ENCODE measurements at places on chromosomes 5 and 9.

DNA sequence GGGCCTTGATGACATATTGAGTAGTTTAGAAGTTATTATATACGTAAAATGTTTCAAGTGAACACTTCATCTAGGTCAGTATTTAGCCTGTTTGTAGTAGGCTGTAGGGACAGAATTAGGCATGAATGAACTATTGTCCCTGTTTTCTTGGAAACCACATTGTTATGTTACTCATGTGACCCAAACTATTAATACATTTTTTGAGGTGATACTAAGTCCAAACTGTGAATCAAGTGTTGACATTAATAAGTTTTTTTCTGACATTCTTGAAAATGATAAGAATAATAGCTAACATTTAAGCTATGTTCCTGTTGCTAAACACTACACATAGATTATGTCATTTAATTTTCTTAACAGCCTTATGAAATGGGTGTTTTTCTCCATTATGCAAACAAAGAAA is 1642.7 kb upstream of the WWC1 start:
- no peak for DNase-seq

DNA sequence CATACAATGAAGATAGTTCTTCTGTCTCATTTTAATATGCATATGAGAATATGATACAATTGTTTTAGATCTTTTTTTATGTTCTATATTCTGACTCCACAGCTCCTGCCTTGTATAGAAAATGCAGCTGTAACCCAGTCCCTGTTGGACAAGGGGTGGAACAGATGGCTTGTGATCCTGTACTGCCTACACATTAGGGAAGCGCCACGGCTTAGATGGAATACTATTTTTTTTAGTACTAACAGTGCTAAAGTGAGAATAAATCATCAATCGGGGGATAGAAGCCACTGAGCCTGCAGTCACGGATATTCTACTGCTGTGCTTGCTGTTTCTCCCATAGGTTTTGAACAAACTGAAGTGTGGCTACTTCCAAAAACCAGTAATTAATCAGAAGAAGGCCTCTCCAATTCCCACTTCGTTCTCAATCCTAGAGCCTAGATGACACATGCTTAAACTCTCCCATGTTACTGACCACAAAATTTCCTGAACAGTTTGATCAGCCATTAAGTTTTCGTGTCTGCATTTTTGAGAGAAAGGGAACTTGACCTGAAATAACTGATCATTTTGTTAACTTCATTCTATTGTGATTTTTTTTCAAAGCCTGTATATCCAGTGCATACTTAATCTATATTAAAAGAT is 150.3 kb downstream of the CDH18 start:
- no peak for DNase-seq

DNA sequence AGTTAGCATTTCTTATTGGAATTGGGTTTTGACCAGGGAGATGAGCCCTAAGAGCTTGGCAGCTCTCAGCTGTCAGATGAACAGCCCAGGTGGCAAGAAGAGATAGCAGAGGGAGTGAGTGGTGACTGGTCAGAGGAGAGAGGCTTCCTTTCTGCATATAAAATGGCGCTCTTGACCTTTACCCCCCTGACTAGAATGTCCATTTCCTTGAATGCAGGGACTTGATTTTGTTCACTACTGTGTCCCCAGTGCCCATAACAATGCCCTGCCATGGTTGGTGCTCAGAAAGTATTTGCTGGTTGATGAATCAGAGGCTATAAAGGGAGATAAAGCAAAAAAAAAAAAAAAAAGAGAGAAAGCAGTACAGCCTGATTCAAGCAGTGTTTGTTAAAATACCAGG is 7.2 kb downstream of the CHMP5 start:
- DNase-seq: no peak

- DNase-seq: peak; percentile 12
These were observed 55.4 kb upstream of the RNF130 start for GRCh38 chr5:180126716-180127681.

- DNase-seq: no peak
These were observed 369.2 kb downstream of the SEMA5A start for GRCh38 chr5:9176641-9177040.

DNA sequence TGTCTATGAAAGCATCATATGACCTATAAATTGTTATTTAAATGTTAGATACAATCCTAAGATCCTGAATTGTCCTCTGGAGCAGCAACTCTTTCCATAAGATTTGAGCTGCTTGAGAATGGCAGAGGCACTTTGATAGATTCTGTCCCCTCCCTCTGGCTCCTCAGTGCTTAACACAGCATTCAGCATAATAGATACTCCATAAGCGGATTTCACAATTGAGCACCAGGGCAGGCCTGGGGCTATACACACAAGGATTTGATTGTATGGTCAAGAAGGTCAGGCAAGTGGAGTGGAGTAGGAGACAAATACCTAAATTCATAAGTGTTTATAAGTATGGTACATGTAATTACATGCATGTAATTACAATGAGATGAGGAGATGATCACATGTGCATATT is 96.3 kb downstream of the FOXD1 start:
- DNase-seq: no peak

GRCh38 chr9:99167119-99167518 is 54.6 kb downstream of the ALG2 start:
- DNase-seq: no peak

GRCh38 chr9:133067813-133068212 is 6.0 kb downstream of the CEL start:
- no peak for DNase-seq

GRCh38 chr5:97094579-97095317 is 47.7 kb downstream of the LIX1 start:
- DNase-seq: peak; percentile 16

DNA sequence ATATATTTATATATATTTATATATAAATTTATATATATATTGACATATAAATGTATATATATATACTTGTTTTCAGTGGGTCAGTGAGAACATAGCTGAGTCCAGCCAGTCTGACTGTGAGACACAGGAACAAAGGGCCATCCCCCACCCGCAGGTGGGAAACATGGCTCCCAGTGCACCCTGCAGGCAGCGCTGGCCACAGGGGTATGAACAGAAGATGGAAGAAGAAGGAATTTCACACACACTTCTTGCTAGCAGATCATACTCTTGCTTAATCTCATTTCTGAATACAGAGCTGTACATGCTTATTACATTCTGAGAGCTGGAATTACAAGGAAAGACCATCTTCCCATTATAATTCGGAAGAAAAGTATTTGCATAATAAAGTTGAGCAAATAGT is 595.4 kb downstream of the IRX1 start:
- no peak for DNase-seq

GRCh38 chr9:98808411-98808815 is 943 bp downstream of the GALNT12 start:
- DNase-seq: no peak

GRCh38 chr5:154793599-154794524 is 38.7 kb downstream of the LARP1 start:
- DNase-seq: no peak

- no peak for DNase-seq
These were observed 461.3 kb downstream of the SPOCK1 start for GRCh38 chr5:137037848-137038247.

- DNase-seq: no peak
These were observed 95.0 kb downstream of the NPR3 start for GRCh38 chr5:32805971-32806638.

- DNase-seq: no peak
These were observed 438 bp upstream of the LAMC3 start for GRCh38 chr9:131008563-131008908.

- DNase-seq: no peak
These were observed 71.8 kb downstream of the CAST start for GRCh38 chr5:96733771-96734500.

DNA sequence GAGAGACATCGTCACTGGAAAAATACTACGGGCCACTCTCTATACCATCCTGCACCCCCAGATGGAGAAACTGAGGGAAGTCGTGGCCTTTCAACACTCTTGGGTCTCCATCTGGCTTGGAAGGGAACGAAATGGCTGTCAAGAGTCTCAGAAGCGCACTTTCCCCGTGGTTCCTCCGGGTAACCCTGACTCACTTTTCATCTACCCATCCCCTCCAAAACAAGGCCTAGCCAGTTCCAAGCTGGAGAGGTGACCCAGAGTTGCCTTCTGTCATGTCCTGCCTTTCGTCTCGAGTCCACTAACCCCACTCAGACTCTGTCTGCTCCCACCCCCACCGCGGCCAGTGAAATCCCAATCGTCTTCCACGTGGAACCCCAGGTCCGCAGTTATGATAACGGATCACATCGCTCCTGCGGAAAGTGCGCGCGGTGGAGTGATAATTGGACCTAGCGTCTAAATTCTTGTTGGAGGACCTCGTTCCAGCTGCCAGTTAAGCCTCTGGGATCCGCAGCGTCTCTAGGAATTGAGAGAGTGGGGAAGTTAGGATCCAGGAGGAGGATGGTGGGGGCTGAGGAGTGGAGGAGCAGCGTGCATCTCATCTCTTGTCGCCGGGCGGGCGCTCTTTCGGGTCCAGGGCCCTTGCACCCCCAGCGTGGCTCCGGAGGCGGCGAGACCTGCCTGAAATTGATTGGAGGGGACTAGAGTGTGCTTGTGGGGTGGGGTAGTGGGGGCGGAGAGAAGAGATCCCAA is 4.6 kb downstream of the CDKN2A start:
- DNase-seq: no peak

GRCh38 chr5:112974901-112975300 is 1.7 kb upstream of the DCP2 start:
- no peak for DNase-seq

DNA sequence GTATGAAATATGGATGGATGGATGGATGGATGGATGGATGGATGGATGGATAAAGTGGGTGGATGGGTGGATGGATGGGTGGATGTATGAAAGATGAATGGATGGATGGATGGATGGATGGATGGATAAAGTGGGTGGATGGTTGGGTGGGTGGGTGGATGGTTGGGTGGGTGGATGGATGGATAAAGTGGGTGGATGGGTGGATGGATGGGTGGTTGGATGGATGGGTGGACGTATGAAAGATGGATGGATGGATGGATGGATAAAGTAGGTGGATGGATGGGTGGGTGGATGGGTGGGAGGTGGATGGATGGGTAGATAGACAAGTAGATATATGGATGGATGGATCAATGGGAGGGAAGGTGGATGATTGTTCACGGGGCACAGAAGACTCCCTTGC is 19.0 kb downstream of the UNC5A start:
- no peak for DNase-seq

DNA sequence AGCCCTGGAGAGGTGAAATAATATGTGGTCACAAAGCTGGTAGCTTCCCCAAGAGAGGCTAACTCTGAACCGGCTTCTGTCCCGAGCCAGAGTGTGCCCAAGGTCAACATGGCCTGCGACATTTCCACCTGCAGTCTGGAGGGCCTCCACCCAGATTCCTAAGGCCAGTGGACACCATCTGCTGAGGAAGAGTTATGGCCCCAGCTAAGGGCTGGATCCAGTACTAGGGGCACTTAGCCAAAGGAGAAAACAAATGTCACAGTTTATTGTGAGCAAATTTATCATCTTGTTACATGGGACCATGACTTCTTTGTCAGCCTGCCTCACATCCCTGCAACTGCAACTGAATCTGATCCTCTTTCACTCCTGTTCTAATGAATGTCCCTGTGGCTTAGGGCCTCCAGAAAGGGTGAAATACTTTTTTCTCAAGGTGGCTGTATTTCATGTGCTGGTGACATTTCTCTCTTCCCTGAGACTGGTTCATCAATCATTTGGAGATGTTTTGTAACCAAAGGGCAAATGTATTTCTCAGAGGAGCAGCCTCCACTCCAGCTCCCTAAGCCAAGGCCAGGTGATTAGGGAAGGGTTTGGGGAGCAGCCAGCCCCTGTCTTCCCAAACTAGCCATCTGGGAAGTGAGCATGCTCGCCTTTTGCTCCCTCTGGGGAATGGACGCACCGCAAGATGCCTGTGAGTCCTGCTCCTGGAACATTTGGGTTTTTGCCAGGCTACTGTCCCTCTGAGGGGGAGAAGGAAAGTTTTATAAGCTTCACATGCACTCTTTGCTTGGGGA is 148.3 kb downstream of the CMYA5 start:
- DNase-seq: no peak

- DNase-seq: no peak
These were observed 81.7 kb downstream of the HMHB1 start for GRCh38 chr5:143893638-143894037.

GRCh38 chr5:15993919-15994318 is 185.7 kb downstream of the MARCHF11 start:
- no peak for DNase-seq

DNA sequence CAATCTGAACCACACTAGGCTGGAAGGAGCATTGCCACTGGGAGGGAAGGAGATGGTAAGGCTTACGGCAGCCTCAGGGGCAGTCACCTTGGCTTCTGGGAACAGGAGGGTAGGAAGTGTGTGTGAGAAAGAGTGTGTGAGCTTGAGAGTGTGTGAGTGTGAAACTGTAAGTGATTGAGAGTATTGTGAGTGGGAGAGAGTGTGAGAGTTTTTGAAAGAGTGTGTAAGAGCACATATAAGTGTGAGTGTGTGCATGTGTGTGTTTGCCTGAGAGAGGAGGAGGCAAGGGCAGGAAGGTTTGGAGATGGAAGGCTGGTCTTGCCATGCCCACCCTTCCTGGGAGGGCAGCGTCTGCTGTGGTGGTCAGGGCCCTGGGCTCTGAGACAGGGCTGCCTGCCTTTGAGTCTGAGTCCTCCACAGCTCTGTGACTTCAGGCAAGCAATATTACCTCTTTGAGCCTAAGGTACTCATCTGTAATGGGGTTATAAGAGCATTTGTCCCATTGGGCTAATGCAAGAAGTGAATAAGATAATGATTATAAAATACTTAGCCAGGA is 51.9 kb upstream of the BOD1 start:
- DNase-seq: no peak

DNA sequence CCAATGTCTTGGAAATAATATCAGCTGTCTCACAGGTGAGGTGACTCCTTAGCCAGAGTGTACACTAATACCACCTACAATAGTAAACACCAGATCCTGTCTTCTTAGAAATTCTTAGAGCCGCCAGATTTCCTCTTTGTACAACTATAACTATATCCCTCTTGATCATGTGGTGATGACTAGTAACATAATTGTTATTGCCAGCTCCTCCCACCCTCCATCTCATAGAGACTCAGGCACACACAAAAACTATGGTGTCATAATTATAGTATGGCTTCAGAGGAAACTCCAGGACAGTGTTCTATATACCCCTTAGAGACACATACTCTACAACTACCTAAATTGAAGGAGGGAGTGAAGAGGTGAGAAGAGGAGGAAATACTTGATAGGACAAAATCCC is 33.1 kb downstream of the PGGT1B start:
- DNase-seq: no peak

- DNase-seq: no peak
These were observed 50.0 kb upstream of the SH3GL2 start for GRCh38 chr9:17528859-17529258.

DNA sequence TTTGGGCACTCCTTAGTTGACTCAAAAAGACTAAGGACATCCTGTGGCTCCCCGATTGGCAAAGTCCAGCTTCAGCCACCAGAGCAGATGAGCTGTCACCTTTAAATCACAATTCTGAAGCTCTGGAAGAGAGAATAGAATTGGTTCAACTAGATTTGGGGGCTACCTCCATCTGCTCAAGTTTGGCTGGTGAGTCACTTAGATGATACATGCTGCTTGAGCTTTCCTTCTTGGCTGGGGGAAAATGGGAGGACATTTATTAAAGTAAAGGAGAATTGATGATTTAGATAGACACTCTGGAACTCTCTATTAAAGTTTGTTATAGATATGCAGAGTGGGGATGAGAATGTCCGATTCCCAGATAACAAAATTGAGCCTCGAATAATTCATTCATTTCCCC is 30.0 kb upstream of the GRIA1 start:
- DNase-seq: no peak

GRCh38 chr9:100586093-100586492 is 8.2 kb downstream of the CAVIN4 start:
- DNase-seq: no peak

GRCh38 chr9:70013598-70014196 is 30.0 kb upstream of the MAMDC2 start:
- no peak for DNase-seq
